Activated T-helper 1 cell treated with anti-CD3 and anti-CD28 coated beads, Interleukin-12 subunit alpha, Interleukin-12 subunit beta, Interleukin-2, Interleukin-4 antibody, amounts not matched to agents 30 ng/mL and 10 ng/mL and 1 ng/mL, durations not matched to agents 14 hours and 24 hours and 36 hours (primary cell): ENCODE measurements at places on chromosomes 4 and X. TPM values are rescaled to one million over a fixed set of nuclear protein-coding genes. Genes with fewer than 3 reads are reported as not detected.

DNA sequence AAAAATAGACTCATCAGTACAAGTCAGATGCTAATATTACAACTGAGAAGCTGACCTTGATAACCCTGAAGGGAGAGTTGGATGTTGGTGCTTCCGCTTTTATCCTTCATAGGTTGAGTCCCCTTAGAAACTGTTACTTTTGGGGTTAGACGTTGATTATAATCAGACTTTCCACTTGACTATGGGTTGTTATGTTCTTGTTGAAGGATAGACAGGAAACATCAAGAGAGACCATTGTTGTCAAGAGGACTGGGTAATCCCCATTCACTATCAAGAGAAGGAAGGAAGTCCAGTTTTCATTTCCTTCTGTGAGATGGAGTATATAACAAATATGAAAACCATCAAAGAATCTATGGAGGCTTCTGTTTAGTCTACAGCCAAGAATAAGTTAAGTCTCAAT lies 229.9 kb upstream of the AFF2 start:
- H3K4me3 ChIP-seq, result no peak overlapping the region
- H3K4me1 ChIP-seq, result peaks cover 7% of the 10 kb centered on the region
- DNase-seq, result no peak
- peak overlapping the region; percentile 48 for H3K27ac ChIP-seq
- H3K36me3 ChIP-seq, result peaks cover 2% of the 10 kb centered on the region

- H3K27ac ChIP-seq, result no peak overlapping the region
- H3K4me3 ChIP-seq, result no peak overlapping the region
- H3K27me3 ChIP-seq, result no peaks in the 10 kb centered on the region
Observed at GRCh38 chr4:16206848-16207247, 19.4 kb downstream of the TAPT1 start.

The SPP1 gene
- total RNA-seq, result 0.24 and 1.0 TPM in 2 replicates

DNA sequence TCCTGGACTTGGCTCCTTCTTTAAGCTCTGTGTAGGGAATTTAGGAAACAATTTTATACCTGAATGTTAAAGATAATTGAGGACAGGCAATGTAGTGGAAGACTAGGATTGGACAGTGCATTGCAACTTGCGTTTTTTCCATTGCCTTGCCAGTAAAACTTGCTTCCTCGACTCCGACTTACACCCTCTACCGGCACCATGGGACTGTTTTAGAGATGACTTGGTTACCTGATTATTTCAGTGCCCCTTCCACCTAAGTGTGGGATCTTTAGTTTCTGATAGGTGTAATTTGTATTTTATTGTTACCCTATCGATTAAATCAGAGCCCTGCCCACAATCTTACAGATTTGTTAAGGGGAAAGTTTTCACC lies 1.2 kb downstream of the PRPS1 start:
- H3K36me3 ChIP-seq, result peaks cover 3% of the 10 kb centered on the region
- no peak for DNase-seq
- peak overlapping the region; percentile 96 for H3K4me3 ChIP-seq
- H3K27me3 ChIP-seq, result no peaks in the 10 kb centered on the region

DNA sequence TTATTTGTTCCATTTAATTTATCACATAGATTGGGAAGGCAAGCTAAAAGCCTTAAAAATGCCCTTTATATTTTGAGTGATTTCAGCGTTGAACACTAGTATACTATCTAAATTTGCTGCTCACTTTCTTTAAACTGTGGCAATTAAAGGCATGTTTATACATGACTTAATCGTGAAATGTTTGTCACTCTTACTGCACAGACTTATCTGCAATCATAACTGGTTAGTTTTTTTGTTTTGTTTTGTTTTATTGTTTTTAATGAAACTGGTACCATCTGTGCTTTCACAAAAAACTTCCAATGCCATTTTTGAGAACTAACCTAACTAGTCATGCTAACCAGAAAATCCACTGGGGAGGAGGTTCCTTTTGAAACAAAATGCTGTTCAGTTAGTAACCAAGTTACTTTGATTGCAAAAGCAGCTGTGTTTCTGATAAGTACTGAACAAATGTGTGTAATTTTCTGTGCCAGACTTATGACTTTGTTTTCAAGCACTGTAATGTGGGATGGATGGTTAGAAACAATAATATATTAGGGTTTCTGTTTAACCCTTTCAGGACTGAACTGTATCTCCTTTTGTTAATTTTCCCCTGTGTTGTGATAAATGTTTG lies 56.1 kb downstream of the CCKAR start:
- no peaks in the 10 kb centered on the region for H3K27me3 ChIP-seq
- H3K27ac ChIP-seq, result no peak overlapping the region
- DNase-seq, result no peak
- H3K4me1 ChIP-seq, result peaks cover 18% of the 10 kb centered on the region
- peaks cover 41% of the 10 kb centered on the region for H3K36me3 ChIP-seq
- no peak overlapping the region for H3K4me3 ChIP-seq

DNA sequence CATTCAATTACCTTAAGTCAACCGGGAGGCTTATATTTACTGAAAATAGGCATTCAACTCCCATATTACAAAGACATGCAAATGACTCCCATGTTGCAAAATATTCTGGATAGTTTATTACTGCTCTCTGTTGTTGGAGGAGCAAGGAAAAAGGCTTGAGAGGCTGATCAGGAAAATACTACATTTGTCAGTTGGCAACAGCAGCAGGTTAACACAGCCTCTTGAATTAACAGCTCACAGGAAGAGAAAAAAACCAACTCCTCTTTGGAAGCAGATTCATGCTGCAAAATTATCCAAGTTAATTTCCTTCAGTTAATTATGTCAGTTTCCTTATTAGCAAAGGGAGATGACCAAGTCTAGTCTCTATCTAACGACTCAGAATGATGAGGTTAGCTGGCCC lies 238.9 kb downstream of the MAML3 start:
- H3K4me1 ChIP-seq, result no peaks in the 10 kb centered on the region
- no peak overlapping the region for H3K27ac ChIP-seq
- no peaks in the 10 kb centered on the region for H3K36me3 ChIP-seq
- no peak overlapping the region for H3K4me3 ChIP-seq

DNA sequence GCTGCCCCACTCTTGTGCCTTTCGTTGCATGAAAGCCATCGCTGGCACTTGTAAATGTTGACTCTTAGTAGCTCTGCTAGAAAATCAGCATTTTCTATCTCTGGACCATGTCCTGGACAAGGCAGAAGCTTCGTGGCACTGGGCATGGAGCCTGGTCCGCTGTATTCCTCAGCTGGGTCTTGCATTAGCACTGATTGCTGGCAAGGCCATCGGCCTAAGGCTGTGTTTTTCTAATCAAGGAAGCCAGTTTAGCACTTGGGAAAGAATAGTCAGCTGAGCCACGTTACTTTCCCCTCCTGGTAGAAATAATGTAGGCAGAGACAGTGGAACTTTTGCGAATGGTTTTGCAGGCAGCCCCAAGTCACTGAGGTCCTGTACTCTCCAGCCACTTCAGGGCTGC lies 180.2 kb upstream of the EOLA2 start:
- no peaks in the 10 kb centered on the region for H3K4me1 ChIP-seq
- no peaks in the 10 kb centered on the region for H3K36me3 ChIP-seq
- H3K4me3 ChIP-seq, result no peak overlapping the region
- H3K27ac ChIP-seq, result no peak overlapping the region

GRCh38 chr4:8592366-8593263 lies at the start of gene CPZ:
Gene CPZ, plus strand, starts transcription at chr4:8592765. Its CDS starts 69 bp downstream, at chr4:8592834.
- no peak within 1 kb of the TSS for H3K4me3 ChIP-seq
- H3K4me1 ChIP-seq, result no peaks in the 10 kb centered on the region
- no peak within 1 kb of the TSS for H3K27ac ChIP-seq

DNA sequence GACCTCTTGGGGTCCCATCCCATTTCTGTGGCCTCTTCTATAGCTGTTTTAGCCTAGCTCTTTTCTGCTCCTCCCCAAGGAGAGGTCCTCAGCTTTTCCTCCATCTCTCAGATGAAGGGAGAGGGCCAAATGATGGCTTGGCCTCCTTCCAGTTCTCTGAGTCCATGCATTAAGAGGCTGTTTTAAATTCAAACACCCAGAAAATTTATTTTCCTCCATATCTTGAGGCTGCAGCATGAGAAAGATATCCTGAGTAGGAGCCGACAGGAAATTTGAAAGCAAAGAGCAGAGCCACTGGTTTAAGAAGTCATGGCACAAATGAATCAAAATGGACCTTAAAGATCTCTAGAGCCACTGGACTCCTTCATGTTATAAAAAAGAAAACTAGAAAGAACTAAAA lies 558.8 kb downstream of the MID1IP1 start:
- no peak overlapping the region for H3K27ac ChIP-seq
- no peak overlapping the region for H3K4me3 ChIP-seq
- no peaks in the 10 kb centered on the region for H3K27me3 ChIP-seq
- H3K36me3 ChIP-seq, result no peaks in the 10 kb centered on the region
- no peak for DNase-seq

- DNase-seq, result peak; percentile 94
- peaks cover 33% of the 10 kb centered on the region for H3K4me1 ChIP-seq
- peaks cover 3% of the 10 kb centered on the region for H3K36me3 ChIP-seq
- no peaks in the 10 kb centered on the region for H3K27me3 ChIP-seq
- peak within 1 kb of the TSS; percentile 91 for H3K4me3 ChIP-seq
Observed at GRCh38 chr4:98995183-98996055, at the start of gene METAP1. Gene METAP1, plus strand, starts transcription at chr4:98995721. Its CDS starts 33 bp downstream, at chr4:98995754.

The ZCCHC18 gene
- 0.57 and 0.76 TPM in 2 replicates for total RNA-seq

DNA sequence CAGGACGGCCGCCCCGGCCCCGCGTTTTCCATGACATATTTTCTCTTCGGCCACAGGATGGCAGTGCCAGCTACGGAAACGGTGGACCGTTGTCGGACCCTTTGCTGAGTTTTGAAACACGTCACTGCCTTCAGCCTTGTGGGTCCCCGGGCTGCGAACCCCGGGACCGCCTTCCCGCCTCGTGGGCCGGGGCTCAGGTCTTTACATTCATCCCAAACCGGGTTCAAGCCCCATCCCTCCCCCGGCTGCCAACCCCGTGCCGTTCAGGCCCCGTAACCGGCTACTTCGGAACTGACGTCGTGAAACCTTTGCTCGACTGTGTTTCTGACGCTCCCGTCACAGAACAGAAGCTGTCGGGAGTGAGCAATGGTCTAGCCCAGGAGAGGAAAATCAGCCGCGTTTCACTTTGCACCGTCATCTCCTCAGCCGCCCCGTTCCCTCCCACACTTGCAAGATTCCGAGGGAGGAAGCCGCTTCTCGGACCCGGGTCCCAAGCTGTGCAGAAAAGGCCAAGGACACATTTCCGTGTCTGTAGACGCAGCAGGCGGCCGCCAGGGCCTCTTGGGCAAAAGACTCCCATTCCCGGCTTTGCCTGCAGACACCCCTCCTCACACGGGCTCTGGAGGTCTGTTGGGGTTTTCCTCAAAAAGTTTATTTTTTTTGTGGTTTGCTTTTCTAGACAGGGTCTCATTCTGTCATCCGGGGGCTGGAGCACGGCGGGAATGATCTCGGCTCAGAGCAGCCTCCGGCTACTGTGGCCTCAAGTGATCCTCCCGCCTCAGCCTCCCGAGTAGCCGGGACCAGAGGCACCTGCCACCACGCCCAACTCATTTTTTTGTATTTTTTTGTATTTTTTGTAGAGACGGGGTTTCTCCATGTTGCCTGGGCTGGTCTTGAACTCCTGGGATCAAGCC lies 41.4 kb upstream of the PPP2R3B start:
- no peak for DNase-seq
- no peaks in the 10 kb centered on the region for H3K36me3 ChIP-seq
- H3K4me1 ChIP-seq, result peaks cover 3% of the 10 kb centered on the region
- H3K4me3 ChIP-seq, result peak overlapping the region; percentile 15
- H3K27ac ChIP-seq, result no peak overlapping the region
- H3K27me3 ChIP-seq, result peaks cover 9% of the 10 kb centered on the region

DNA sequence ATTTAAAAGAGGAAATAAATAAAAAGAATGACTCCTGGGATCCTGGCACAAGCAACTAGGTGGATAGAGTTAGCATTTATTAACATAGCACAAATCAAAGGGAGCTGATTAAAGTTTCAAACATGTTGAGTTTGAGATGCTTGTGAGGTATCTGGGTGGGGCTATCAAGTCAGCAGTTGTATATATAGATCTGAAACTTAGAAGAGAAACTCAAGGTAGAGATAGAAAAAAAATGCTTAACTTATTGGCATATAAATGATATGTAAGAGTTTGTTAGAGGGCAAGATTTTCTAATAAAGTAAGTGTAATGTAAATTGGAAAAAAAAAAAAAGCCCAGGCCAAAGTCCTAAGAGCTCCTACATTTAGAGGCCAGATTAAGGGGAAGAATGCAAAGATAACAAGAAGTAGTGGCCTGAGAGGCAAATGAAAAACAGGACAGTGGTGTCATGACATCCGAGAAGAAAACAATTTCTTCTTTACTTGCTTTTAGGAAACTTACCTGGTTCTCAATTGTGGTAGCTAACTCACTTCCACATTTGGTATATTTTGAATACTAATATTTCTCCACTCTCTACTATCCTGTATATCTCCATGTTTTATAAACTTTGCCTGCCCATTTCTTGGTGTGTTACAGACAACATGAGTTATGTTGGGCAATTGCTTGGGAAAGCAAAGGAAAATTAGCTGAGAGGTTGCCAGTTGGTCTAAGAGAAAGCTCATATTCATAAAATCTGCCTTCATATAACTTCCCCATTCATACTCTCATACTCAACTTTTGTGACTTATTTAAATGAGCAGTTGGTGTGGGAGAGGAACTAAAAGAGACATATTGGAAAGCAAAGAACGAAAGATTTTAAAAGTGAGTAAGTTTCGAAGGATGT lies 169.2 kb downstream of the PARM1 start:
- H3K36me3 ChIP-seq, result no peaks in the 10 kb centered on the region
- no peak for DNase-seq
- H3K27me3 ChIP-seq, result no peaks in the 10 kb centered on the region
- no peaks in the 10 kb centered on the region for H3K4me1 ChIP-seq
- H3K27ac ChIP-seq, result no peak overlapping the region

The DNAAF6 gene
- not detected in 2 replicates for total RNA-seq

GRCh38 chr4:76235915-76236314 lies 15.6 kb upstream of the FAM47E start:
- no peak overlapping the region for H3K27ac ChIP-seq
- no peak overlapping the region for H3K4me3 ChIP-seq
- H3K27me3 ChIP-seq, result peaks cover 19% of the 10 kb centered on the region
- DNase-seq, result no peak

DNA sequence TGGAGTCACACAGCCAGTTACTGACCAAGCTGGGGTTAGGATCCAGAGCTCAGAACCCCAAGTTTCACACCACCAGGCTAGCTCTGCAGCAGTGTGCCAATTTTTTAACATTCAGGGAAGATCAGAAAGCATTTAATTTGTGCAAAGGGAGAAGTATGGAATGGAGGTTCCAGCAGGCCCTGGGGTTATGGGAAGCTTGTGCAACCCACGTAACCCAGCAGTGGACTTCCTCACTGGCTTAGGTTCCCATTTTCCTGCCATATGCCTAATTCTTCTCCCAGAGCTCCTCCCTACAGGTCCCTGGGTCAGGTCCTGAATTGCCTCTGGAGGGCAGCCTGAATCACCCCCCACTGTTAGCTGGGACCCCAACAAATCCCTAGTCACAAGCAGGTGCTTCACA lies 14.0 kb downstream of the APLN start:
- peaks cover 1% of the 10 kb centered on the region for H3K27me3 ChIP-seq
- DNase-seq, result no peak
- no peak overlapping the region for H3K4me3 ChIP-seq
- no peak overlapping the region for H3K27ac ChIP-seq
- no peaks in the 10 kb centered on the region for H3K36me3 ChIP-seq
- no peaks in the 10 kb centered on the region for H3K4me1 ChIP-seq

The SHISA3 gene
- not detected in 2 replicates for total RNA-seq

The ARMCX1 gene
- 0.16 and 0.20 TPM in 2 replicates for total RNA-seq

The JAKMIP1 gene
- total RNA-seq, result 15.5 and 16.9 TPM in 2 replicates

The RTL9 gene
- not detected in 2 replicates for total RNA-seq

The IDUA gene
- 33.8 and 34.3 TPM in 2 replicates for total RNA-seq
